ENCODE measurements at places on chromosomes 6 and 20.

DNA sequence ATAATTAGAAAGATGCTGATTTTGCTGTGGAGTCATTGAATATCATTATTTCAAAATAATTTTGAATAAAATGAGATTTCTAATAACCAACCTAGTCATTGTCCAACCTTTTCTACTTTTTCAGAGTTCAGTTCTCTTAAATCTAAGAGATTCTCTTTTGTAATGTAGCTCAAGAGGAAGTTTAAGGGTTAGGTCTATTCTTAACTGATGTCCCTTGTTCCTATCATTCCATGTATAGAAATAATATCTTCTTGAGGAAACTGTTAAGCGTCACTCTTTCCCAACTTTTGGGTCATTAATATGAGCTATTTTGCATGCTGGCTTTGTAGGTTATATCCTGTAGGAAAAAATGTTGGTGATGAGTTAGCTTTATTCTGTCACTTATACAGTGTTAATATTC lies 27.0 kb downstream of the RNF144B start:
- DNase-seq = no peak

- no peak for DNase-seq
These were observed 57.6 kb downstream of the NOL4L start for GRCh38 chr20:32527447-32528055.

DNA sequence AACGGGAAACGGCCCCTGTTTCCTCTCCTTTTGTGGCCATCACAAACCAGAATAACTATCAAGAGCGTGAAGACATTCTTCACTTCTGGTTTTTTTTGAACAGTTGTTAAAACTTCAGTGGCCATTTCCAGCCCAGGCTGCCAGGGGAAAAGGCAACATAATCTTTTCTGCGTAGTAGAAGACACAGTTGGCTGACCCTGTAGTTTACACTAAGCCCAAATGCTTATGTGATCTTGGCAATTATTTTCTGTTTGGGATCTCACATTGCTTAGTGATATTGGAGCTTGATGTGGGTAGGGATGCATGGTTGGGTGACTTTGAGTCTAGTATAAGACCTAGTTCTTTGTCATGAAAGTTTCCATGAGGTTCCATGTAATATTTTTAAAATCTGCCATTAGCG lies 449.4 kb upstream of the CDH4 start:
- DNase-seq = no peak

- DNase-seq = no peak
These were observed 86.5 kb downstream of the RPS12 start for GRCh38 chr6:132900849-132901248.

- DNase-seq = no peak
These were observed 255.0 kb downstream of the NRN1 start for GRCh38 chr6:5751525-5752390.

GRCh38 chr20:62374331-62375152 lies 7.4 kb upstream of the LAMA5 start:
- no peak for DNase-seq

GRCh38 chr20:58822748-58823730 lies 27.7 kb downstream of the GNAS-AS1 start:
- no peak for DNase-seq
